ENCODE measurements at places on chromosomes 16 and 17.
A peak's percentile ranks its signal among the peaks of the same experiment; 100 is the strongest.

GRCh38 chr17:2034806-2035540 is 5.0 kb downstream of the DPH1 start:
- no peak for DNase-seq

DNA sequence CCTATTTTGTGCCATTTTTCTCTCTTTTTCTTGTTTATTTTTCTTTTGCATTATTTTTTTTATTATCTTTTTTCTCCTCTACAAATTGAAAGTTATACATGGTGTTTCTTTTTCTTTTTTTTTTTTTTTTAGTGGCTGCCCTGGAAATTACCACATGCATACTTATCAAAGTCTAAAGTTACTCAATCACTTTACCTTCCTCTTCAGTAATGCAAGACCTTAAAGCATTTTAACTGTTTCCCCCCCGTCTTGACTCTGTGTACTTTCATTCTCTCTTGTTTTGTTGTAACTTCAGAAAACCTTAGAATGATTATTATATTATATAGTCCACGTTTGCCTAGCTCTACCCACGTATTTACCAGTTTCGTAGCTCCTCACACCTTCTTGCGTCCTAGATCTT is 33.3 kb upstream of the SMPD3 start:
- DNase-seq, result no peak

GRCh38 chr16:9192746-9193145 is 101.3 kb downstream of the HAPSTR1 start:
- no peak for DNase-seq

DNA sequence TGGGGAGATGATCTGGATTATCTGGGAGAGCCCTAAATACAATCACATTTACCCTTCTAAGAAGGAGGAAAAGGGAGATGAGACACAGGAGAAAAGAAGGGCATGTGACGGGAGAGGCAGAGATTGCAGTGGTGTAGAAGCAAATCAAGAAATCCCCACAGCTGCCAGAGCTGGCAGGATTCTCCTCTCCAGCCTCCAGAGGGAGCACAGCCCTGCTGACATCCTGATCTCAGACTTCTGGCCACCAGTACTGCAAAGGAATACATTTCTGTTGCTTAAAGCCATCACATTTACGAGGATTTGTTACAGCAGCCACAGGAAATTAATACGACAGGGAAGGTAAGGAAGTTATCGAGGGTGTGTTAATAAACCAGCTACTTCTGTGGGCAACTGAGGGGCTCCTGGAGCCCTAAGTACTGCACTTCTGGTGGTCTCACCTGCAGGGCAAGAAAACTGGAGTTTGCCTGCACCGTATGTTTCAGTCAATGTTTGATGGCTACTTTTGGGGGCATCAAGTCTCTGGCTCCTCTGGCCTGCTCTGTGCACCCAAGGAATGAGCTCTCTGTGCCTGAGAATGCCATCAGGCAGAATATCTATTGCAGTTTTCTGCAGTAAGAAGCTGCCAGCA is 22.9 kb upstream of the CDH13 start:
- DNase-seq, result peak; percentile 40

GRCh38 chr16:82091241-82091640 is 56.2 kb downstream of the HSD17B2 start:
- DNase-seq, result no peak

- no peak for DNase-seq
These were observed 2.9 kb downstream of the ARSG start for GRCh38 chr17:68294196-68294555.

- DNase-seq, result no peak
These were observed 4.6 kb downstream of the PIEZO1 start for GRCh38 chr16:88780142-88781062.

- DNase-seq, result no peak
These were observed 14.0 kb downstream of the YPEL2 start for GRCh38 chr17:59345476-59345875.
